Activated CD8-positive, alpha-beta T cell treated with anti-CD3 and anti-CD28 coated beads for 36 hours (primary cell): ENCODE measurements at places on chromosomes 3 and 15. TPM values are rescaled to one million over a fixed set of nuclear protein-coding genes. Genes with fewer than 3 reads are reported as not detected.

The PTX3 gene
- not detected for total RNA-seq

The RAB43 gene
- 41.6 TPM for total RNA-seq

The CLSTN2 gene
- not detected for total RNA-seq

The FHIT gene
- total RNA-seq = 7.9 TPM

The TMEM45A gene
- 1.8 TPM for total RNA-seq

The IFT80 gene
- 10.4 TPM for total RNA-seq

The DAZL gene
- not detected for total RNA-seq

- DNase-seq = no peak
These were observed 229.7 kb downstream of the ISL2 start for GRCh38 chr15:76566276-76566675.

- DNase-seq = no peak
These were observed 990 bp upstream of the CLDN1 start for GRCh38 chr3:190323246-190323626.

DNA sequence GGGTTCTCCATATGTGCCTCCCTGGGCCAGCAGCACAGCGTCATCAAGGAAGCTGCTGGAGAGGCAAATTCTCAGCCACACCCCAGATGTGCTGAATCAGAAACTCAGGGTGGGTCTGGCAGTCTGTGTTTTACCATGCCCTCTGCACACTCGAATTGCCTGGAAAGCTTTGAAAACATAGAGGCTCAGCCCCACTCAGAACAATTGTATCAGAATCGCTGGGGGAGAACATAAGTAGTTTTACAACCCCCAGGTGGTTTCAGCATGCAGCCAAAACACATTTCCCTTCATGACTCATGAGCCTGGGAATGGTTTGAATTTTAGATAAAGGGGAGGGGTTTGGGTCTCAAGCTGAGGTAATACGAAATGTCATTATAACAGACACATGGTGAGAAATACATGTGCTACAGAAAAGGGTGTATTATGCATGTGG is 9.6 kb downstream of the TGM4 start:
- no peak for DNase-seq

DNA sequence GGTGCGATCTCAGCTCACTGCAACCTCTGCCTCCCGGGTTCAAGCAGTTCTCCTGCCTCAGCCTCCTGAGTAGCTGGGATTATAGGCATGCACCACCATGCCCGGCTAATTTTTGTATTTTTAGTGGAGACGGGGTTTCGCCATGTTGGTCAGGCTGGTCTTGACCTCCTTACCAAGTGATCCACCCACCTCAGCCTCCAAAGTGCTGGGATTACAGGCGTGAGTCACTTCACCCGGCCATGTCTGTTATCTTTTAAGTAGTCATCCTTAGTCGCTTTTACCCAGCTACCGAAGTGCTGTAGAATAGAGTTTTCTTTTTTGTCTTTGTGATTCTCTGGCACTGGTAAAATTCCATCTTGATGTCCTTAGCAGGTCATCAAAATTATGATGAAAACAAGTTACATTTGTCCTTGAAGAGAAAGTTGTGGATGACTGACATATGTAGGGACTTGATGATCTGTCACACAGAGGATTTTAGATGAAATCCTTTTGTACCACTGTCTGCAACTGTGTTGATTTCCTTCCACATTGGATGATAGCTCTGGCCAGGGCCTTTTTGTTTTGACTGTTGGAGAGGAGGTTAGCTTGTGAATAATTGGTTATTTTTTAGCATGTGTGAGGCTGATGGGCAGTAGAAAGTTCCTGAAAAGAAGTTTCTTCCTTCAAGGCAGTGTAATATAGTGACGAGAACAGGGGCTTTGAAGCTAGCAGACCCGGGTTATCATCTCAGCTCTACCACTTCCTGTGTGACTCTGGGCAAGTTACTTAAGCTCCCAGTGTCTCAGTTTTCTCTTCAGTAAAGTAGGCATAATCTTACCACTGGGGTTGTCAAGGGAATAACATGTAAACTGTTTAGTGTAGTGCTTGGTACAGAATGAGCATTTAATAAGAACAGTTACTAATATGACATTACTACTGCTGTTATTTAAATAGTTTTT is 18.8 kb downstream of the ATG7 start:
- DNase-seq = peak; percentile 49

- DNase-seq = no peak
These were observed 8.5 kb downstream of the HTR3D start for GRCh38 chr3:184040010-184040409.

DNA sequence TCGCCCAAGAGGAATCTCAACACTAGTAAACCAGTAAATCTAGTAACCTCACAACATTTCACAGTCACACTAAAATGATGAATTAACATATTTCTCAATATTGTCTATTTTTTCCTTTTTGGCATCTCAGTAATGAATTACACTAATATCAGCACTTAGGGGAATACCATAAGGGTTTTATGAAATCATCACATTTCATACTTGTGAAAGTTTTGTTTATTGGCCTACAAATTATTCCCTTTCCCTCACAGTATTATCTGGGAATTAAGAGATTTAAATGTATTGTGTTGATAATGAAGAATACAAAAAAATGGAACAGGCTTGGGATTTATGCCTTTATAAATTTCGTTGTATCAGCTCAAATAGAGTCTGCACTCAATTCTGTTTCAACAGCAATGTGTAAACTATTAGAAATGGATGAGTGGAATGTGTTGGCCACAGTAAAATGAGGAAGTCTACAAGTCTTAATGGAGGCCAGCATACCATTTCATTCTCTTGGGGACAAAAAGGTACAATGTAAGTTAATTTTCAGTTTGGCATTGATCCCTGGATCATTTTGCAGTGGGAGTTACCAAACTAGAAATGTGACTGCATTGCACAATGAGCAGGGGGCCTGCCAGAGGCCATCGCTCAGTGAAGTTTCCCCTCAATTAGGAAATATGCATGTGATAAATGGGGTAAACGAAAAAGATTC is 195.4 kb downstream of the FMN1 start:
- DNase-seq = no peak

- DNase-seq = no peak
These were observed 255.3 kb upstream of the SLITRK3 start for GRCh38 chr3:165451371-165452070.

- DNase-seq = peak; percentile 81
These were observed 23.2 kb downstream of the RPLP1 start for GRCh38 chr15:69475769-69476358.

- no peak for DNase-seq
These were observed 48.4 kb upstream of the LIMD1 start for GRCh38 chr3:45546126-45546620.

- no peak for DNase-seq
These were observed 1.4 kb downstream of the CA12 start for GRCh38 chr15:63380151-63380807.

DNA sequence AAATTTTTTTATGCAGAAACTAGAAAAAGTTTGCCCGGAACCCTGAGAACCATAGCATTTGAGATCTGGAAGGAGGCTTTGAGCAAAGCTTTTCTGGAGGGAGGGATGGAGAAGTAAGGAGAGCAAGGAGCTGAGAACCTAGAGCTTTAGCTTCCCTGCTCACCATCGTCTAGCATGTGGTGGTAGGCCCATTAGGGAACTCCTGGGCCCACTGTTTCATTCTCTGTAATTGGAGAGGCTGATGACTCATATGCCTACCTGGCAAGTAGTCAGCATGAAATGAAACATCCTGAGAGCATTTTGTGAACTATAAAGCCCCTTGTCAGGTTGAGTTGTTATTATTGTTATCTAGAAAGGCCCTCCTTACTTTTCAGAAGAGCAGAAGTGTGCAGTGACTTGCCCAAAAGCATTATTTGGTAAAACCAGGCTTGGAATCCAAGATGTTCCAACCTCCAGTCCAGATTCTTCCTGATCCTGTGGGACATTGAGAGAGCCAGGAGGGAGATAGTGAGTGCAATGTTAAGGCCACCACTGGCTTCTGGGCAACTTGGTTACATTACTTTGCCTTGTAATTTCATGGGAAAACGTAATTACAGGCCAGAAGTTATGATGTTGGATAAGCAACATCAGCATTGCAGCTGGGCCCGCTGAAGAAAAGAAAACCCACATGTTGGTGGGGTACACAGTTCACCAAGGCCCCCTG is 104.5 kb upstream of the BFSP2 start:
- peak; percentile 4 for DNase-seq

DNA sequence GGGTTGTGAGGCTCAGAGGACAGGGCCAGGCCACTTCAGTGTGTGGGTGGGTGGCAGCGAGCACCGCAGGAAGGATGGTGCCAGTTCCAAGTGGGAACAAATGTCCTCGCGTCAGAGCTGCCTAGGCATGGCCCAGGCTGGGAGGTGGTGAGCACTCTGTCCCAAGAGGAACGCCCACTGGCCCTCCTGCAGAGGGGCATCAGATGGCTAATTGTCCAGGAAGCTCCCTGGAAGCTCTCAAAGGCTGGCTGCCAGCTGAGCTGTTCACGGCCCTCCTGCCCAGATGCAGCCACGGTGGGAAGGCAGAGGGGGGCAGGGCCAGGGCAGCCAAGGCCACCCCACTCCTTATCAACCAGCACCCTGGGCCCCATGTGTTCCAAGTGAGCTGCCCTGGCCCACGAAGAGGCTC is 55.2 kb downstream of the IQSEC1 start:
- DNase-seq = no peak

GRCh38 chr3:185188816-185189215 is 36.0 kb upstream of the C3orf70 start:
- no peak for DNase-seq

- no peak for DNase-seq
These were observed 179.2 kb downstream of the DOCK3 start for GRCh38 chr3:50853936-50854335.

DNA sequence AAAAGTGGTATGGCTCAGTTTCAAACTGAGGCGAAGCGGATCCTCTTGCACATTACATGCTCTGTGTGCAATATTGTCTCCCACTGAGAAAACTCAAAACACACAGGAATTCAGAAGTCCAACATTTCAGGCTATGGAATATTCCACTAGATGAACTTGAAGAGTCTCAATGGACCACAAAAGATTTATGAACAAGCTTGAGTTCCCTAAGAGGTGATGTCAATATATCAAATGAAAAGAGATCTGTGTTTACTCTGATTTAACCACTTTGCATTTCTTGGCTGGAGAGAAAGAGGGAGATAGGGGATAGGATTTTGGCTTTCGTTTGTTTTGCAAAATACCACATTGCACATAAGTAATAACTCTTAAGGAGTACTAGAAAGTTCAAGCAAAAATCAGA is 20.3 kb downstream of the PDZRN3 start:
- no peak for DNase-seq

DNA sequence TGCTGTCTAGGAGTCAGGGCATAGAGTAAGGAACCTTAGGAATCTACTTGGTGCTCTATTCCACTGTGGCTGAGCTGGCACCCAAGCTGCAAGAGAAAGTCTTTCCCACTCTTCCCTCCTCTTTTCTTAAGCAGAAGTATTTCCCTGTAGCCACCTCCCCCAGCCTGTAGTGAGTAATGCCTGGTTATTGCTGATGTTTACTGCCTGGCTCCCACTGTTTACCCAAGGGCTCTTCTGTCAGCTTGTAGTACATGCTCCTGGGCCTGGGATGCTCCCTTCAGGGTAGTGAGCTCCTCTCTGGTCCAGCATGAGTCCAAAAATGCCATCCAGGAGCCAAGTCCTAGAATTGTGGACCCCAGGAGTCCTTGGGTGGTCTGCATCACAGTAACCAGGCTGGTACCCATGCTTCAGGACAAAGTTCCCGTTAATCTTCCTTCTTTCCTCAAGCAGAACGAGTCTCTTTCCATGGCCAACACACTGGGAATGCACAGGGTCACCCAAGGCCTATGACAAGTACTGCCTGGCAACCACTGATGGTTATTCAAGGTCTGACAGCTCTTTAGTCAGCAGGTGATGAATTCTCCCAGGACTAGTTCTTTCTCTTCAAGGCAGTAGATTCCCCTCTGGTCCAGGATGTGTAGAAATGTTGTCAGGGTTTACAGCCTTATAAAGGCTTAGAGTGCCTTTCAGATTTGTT is 17.6 kb downstream of the GALK2 start:
- DNase-seq = no peak

DNA sequence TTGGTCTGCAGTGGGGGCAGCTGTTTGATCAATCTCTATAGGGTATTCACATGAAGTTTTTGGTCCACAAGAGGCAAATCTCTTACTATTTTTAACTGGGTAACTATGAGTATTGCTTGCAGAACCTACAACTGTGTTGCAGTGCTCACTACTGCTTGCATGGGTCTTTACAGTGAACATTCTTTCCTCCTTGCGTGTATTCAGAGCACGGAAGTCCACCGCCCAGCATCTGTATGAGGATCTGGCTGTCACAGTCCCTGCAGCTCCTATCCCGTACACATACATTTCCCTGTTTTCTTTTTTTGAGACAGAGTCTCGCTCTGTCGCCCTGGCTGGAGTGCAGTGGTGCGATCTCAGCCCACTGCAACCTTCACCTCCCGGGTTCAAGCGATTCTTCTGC is 449.9 kb downstream of the FGF12 start:
- DNase-seq = no peak

GRCh38 chr3:126128504-126129397 is 44.8 kb upstream of the SLC41A3 start:
- no peak for DNase-seq

GRCh38 chr3:107410606-107411005 is 33.4 kb downstream of the CCDC54 start:
- no peak for DNase-seq

GRCh38 chr15:66865622-66866611 is 163.9 kb downstream of the SMAD6 start:
- no peak for DNase-seq

- DNase-seq = no peak
These were observed 409.1 kb upstream of the ATP11B start for GRCh38 chr3:182384221-182384620.

GRCh38 chr3:4642611-4643010 is 149.5 kb downstream of the ITPR1 start:
- DNase-seq = no peak
